HTR-8/SVneo (cell line): ENCODE measurements at places on chromosomes 7 and 10.

- no peak for DNase-seq
Measured at GRCh38 chr7:70595755-70596597, 536.0 kb upstream of the GALNT17 start.

- no peak for DNase-seq
Measured at GRCh38 chr7:155652156-155653114, 8.0 kb downstream of the RBM33 start.

- DNase-seq: no peak
Measured at GRCh38 chr10:18340496-18341051, 200.3 kb downstream of the CACNB2 start.

GRCh38 chr7:104643587-104644217 is 315.3 kb downstream of the LHFPL3 start:
- peak; percentile 2 for DNase-seq

- no peak for DNase-seq
Measured at GRCh38 chr10:82308641-82309040, 433.6 kb downstream of the NRG3 start.

DNA sequence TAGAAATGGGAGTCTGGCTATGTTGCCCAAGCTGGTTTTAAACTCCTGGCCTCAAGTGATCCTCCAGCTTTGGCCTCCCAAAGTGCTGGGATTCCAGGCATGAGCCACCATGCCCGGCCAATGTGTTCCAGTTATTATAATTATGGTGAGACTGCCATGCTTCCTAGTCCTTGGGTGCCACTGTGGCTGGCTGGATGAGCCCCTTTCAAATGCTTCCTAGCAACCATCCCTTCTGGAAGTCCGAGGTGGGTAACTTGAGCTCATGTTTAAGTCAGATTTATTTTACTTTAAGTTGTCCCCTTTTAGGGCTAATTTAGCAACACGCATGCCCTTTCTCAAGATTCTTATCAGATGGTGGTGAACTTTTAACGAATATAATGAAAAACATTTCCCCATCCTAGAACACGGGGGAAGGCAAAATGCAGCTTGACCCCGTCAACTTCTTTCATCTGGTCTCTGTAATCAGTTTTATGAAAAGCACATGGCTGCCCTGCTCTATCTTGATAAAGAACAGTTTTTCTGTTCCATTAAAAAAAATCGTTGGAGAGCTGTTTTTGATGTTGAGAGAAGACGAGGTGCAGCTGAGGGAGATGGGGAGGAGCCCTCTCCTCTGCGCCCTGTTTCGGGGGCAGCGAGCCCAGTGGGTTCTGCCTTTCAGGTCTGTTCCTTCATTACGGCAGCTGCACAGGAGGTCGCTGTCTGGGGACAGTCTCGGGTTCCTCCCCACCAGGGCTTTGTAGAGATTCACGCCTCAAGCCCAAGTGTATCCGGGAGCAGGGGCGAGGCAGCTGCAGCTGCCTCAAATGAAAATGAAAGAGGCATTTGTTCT is 61.0 kb upstream of the MKI67 start:
- DNase-seq: no peak

- DNase-seq: no peak
Measured at GRCh38 chr10:116241085-116241484, 31.9 kb downstream of the GFRA1 start.

DNA sequence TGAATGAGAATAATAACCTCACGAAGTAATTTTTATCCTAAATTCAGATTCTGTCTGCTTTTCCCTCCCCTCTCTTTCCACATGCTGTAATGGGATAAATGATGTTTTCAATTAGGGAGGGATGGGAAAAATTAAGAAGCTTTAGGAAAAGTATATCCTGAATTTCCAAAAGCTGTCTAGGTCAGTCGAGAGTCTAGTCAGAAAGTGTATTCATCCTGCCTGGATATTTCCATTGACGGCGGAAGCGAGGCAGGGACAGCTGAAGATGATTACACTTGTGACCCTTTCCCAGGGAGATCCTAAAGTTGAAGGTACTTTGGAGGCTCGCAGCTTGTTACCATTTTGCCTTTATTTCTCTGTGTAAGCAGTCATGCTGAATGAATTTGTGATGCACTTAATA is 204.1 kb downstream of the ZNF365 start:
- DNase-seq: no peak

DNA sequence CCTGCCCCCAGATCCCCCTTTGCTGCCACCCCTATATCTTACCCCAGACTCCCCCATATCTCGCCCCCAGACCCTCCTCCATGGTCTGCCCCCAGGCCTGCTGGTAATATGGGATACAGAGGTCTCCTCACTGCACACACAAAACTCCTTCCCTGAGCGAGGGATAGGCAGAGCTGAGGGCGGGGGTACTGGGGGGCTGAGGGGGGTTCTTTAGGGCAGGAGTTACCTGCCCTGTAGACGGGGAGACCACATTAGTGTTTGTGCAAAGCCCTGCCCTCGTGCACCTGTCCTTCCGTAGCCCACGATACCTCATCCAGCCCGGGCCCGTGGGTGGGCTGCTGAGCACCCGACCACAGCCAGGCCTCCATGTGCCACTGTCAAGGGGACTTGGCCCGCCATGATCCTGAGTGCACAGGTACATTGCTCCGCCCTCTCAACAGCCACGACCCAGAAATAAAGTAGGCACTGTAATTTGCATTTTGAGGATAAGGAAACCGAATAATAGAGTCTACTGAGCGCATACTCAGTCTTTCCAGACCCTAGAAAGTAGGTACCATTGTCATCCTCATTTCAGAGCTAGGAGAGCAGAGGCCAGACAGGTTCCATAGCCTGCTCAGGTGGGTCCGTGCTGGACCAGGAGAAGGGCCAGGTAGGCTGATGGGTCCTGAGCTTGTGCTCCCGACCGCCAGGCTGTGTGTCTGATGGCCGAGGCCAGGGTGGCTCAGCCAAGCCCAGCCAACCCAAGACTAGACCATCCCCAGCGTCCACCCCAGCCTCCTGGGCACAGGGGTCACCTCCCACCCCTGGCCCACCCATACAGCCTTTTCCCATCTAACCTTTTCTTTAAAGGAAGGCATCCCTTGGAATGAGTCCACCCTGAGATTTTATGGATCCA is 115.2 kb downstream of the LHPP start:
- DNase-seq: no peak

GRCh38 chr10:95339863-95340262 is 49.1 kb upstream of the PDLIM1 start:
- DNase-seq: no peak

- no peak for DNase-seq
Measured at GRCh38 chr7:128335730-128336129, 8.0 kb downstream of the RBM28 start.

GRCh38 chr7:33731912-33732311 is 173.4 kb upstream of the BMPER start:
- no peak for DNase-seq

DNA sequence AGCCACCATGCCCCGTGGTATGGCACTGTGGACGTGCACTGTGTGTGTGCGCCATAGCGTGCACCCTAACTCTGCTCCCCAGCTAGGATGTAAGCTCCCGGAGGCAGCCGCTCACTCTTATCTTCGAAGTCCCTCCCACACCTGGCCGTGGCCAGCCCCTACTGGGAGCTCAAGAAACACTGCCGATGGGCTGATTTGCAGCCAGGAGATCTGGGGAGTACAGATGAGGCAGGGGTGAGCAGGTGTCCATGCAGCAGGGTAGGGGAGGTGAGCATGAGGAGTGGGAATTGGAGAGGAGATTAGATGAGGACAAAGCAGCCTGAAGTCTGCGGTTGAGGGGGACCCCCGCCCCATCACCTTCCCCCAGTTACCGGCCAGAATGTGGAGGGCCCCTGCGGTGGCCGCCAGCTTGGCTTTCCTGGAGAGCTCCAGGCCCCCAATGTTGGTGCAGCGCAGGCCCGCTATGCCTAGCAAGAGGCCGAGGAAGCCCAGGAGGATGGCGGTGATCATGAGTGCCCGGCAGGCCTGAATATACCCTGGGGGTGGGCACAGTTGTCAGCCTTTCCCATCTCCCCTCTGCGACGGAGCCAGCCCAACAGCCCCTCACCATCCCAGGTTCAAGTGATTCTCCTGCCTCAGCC is 3.6 kb downstream of the CLDN15 start:
- DNase-seq: no peak

DNA sequence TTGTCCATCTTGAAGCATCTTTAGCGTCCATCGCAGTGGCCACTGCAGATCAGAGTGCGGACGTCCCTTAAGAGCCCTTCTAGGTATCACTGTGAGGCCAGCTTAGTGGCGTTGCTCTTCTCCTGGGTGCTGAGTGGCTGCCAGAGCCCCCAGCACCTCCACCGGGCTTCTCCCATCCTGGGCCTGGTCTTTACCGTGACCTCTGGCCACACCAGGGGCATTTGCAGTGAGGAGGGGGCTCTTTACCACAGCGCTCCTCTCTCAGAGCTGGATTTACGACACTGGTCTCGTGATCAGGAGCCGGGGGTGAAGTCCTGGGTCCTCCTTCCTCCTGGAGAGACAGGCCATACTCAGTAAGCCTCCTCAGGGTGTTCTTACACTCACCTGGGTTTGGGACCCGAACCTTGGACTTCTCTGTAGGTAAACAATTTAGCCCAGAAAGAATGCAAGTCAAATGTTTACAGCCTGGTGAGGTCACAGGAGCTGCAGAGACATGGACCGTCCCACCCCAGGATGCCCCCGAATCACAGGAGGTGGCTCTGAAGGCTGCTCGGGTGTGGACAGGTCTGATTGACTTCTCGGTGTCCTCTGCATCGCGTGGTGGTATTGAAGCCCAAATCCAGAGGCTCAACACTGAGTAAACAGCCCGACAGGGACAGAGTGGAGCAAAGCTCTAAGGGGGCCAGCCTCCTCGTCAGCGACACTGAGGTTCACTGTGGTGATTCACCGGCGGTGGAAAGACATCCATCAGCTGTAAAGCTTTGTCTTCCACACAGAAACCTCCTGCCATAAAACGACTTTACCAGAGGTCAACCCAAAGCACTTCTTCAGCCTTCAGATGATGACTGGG is 33.0 kb downstream of the JAKMIP3 start:
- DNase-seq: no peak

DNA sequence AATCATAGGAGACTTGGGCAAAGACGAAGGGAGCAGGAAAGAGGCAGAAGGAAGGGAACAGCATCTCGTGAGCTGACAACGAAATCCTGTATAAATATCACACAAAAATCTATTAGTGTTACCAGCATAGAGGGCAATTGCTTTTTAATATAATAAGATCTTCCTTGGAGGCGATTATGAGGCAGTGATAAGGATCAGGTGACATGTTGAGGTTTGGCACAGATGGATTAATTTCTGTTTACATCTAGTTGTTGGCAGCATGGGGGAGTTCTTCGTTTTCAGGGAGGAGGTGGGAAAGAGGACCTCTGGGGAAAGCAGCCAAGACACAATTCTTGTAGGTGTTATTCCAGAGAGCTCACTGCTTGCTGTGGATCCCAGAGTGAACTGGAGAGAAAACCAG is 163.8 kb downstream of the PLXNA4 start:
- DNase-seq: no peak

DNA sequence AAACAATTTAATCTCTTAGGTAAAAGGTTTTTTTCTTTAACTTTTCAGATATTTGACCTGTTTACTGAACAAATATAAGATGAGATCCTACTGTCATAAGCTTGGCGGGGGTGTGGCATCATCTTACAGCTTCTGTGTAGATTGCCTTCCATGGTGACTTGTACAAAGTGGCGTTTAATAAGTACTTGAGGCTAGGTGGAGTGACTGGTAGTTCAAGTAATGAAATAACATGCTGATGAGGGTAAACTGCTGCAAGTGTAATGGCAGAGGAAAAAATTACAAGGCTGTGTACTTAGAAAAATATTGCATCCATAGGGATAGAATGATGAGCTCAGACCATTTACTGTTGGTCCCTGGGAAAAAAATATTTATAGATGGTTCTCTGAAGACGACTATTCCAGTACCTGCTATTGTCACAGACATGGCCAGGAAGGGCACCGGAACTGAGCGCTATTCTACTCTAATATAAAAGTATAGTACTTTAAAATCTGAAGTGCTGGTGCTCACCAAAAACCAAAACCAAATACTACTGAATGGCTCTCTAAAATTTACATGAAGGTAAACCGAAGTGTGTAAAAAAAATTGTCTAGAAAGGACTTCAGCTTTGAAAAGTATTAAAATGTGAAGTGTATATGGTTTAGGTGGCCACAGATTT is 42.4 kb downstream of the DNAH11 start:
- no peak for DNase-seq

DNA sequence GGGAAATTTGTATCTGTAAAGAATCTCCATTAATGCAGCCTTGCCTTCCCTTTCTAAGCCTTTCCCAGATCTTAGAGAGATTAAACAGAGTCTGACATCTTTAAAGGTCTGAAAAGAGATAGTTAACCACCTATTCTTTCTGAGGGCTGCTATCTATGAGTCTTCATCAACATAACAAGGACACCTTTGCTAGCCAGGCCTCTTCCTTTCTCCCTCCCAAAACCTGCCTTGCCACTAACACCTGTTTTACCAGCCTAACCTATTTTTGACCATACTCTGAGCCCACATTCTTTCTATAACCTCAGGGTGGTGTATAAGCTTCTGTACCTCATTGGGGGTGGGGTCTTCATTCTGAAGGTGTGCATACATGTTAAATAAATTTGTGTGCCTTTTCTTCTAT is 217.1 kb downstream of the IPMK start:
- DNase-seq: no peak

- DNase-seq: no peak
Measured at GRCh38 chr10:48465860-48466521, 138.9 kb downstream of the ARHGAP22 start.

GRCh38 chr7:101939136-101939695 is 121.8 kb downstream of the CUX1 start:
- no peak for DNase-seq

GRCh38 chr10:79203833-79204232 is 135.1 kb downstream of the ZMIZ1 start:
- no peak for DNase-seq

DNA sequence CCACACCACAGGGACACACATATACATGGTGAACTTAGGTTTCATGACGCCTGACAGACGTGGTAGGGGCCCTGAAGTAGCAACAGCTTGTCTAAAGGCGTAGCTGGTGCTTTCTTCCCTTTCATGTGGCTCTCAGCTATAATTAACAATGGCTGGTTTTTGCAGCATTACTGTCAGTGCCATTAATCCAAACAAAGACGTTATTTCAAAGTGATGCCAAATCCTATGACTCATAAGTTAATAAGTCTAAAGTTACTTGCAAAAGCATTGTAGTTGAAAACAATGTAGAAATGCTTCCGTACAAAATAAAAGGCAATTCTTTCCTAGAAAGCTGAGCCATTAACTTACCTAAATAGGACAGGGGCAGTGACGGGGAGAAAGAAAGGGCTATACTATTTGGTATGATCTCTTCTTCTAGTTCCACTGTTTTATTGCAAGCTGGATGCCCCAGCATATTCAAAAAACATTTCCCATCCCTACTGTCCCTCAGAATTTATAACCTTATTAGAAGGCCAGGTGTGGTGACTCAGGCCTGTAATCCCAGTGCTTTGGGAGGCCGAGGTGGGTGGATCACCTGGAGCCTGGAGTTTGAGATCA is 105.4 kb downstream of the ODAD2 start:
- DNase-seq: peak; percentile 1

DNA sequence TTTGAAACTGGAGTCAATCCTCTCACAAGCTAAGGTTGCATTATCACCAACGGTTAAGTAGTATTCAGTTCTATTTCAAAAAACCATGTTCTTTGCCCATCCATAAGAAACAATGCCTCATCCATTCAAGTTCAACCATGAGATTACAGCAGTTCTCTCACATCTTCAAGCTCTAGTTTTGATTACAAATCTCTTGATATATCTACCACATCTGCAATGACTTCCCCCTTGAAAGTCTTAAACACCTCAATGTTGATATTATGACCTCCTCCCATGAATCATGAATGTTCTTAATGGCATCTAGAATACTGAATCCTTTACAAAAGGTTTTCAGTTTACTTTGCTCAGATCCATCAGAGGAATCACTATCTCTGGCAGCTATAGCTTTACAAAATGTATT is 81.8 kb downstream of the JMJD1C start:
- DNase-seq: no peak
